Immature natural killer cell (primary cell): ENCODE measurements at places on chromosomes 3 and 15. TPM values are rescaled to one million over a fixed set of nuclear protein-coding genes. Genes with fewer than 3 reads are reported as not detected.

GRCh38 chr3:12522721-12523120 is 22.6 kb downstream of the MKRN2OS start:
- no peak for DNase-seq

HGD gene
- polyA plus RNA-seq = 1.2 TPM

P2RY12 gene
- polyA plus RNA-seq = not detected

GRCh38 chr3:160159341-160159740 is 65.9 kb upstream of the C3orf80 start:
- no peak for DNase-seq

- DNase-seq = no peak
Measured at GRCh38 chr15:69868756-69869155, 229.0 kb downstream of the TLE3 start.

FBXO40 gene
- not detected for polyA plus RNA-seq

- DNase-seq = peak; percentile 6
Measured at GRCh38 chr3:181711325-181712135, at the start of gene SOX2. SOX2 (plus strand) TSS chr3:181711925; CDS start chr3:181712361, 436 bp downstream.

DNA sequence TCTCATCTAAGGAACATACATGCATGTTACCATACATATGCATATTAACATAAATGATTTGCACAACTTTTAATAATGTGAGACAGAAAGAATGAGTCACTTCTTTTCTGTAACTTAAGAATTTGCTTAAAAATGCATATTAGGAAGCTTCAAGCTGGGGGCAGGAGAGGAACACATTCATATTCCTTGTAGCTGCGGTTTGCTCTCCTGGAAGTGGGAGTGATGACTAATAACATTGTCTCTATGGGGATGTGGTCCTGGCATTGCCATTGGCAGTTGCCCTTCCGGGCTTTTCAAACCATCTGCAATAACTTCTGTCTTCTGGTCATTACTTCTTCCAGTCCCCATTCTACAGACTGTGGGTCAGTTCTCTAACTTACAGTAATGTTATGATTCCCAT is 15.6 kb downstream of the CHST2 start:
- no peak for DNase-seq

DNA sequence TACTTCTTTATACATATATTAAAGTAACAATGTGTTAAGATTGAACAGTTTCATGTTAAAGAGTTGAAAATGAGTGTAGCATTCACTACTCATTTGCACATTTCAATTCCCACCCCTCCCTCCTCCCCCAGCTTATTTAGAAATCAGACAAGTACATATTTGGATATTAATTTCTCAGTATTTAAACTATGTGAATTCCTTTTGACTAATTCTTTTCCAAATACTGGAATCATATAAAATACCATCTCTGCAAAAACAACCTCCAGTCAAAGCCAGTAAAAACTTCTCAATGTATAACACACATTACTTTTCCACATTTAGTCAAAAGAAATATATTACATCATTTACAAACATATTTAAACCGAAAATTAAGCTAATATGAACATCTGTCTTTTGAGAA is 25.5 kb upstream of the SHC4 start:
- DNase-seq = no peak

DNA sequence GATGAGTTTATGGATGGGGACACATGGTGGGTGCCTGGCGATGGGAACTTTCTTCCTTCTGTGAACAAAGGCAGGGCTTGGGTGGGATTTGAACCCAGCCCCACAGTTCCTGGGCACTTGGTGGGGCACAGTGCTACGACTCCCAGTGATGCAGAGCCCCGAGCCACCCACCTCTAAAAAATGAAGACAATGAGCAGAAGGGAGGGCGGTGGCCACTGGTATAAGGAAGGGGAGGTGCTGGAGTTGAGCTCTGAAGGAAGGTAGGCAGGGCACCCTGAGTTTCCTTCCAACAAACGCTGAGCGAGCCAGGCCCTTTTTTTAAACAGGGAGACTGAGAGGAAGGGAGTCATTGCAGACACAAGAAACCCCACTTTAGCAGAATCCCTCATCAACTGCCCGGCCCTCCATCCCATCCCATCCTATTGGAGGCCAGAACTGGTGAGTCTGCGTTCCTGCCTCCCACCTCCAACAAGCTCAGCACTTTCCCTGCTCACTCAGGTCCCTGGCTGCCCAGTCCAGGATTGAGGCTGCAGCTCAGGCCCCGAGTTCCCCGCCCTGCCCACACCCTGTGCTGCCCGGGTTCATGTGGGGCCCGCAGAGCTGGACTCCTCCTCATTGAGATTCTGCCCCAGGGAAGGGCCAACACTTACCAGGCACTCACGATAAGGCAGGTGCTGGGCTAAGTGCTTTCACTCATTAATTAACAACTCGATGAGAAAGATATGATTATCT is 57.3 kb downstream of the LINGO1 start:
- DNase-seq = no peak

CADM2 gene
- not detected for polyA plus RNA-seq

DNA sequence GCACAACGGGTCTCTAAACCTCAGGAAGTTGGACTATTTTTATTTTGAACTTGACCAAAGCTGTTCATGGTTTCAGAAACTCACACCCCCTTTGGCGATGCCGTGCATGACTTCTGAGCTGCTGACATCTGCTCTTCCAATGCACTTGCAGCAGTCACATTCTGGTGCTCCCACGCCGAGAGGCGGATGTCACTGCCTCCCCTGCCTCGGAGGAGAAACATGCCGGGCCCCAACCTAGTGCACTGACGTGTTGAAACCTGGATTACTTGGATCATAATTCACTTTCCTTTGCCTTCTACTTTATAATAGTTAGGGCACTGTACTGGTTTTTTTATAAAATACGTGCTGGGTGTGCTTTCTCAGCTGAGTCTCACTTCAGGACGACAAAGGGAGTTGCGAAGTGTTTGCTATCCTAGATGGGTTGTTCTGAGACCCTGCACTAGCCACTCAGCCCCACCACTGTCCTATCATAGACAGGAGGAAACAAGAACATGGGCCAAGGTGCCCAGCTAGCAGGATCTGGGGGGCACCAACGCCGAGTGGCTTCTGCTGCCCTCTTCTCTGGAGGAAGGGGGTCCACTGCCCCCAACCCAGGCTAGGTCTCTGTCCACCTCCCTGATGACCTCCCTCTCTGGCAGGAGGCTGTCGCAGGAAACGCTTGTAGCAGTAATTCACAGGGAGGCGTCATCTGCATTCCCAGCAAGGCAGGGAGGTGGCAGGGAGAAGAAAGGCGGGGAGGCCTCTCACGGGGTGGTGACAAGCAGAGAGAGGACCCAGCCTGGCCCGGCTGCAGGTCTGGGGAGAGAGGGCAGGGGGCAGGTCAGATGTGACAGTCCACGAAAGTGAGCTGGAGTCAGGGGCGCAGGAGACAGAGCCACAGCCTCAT is 158.8 kb upstream of the IQSEC1 start:
- DNase-seq = no peak

- no peak for DNase-seq
Measured at GRCh38 chr3:177550667-177551066, 353.4 kb upstream of the TBL1XR1 start.

GRCh38 chr3:122105626-122106025 is 50.5 kb downstream of the CD86 start:
- no peak for DNase-seq

OR5K2 gene
- not detected for polyA plus RNA-seq

DNA sequence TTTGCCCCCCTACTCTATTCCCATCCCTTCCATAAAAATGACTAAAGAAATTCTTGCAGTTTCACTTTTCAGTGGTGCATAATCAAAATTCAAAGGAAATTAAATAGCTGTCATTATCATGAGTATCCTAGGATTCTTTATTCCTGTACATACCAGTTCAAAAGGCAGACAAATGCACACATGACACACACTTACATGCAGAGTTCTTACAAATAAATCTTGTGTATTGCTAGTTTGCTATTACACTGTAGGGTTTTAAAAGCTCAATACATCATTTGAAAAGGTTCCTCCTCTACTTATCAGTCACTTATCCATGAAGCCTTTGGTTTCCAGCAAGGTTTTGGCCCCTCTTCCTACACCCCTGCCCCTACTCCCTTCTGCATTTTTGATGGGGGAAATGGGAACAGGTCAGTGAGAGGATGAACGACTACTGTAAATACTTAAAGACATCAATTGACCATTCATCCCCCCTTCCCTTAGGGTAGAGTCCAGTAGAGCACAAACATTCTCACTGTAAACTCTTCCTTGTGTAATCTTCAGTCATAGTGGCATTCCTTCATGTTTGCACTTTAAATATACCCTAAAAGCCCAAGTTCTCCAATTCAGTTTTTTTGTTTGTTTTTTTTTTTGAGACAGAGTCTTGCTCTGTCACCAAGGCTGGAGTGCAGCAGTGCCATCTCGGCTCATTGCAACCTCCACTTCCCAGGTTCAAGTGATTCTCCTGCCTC is 92.6 kb downstream of the SUCLG2 start:
- no peak for DNase-seq

GRCh38 chr3:158974904-158975303 is 173.1 kb downstream of the MFSD1 start:
- no peak for DNase-seq

DNA sequence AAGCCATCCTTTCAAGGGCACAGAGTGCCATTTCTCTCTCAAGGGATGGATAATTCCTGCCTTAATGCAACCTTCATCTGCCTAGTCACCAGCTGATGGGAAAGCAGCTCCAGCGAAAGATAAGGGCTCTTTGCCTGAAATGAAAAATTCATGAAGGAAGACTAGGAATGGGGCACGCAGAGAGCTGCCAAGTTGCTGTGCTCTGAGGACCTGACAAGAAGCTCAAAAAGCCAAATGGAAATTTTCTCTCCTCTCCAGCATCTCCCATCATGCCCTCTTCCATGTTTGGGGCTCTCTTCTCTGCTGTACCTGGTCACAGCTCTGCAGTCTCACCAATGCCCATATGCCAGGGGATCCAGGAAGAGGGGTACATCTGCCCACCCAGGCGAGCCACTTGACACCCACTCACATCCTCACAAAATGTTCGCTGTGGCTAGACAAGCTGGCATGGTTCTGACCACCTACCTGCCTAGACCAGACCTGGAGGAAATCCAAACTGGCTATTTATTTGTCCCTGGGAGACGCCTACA is 29.3 kb upstream of the ABHD2 start:
- no peak for DNase-seq

DNA sequence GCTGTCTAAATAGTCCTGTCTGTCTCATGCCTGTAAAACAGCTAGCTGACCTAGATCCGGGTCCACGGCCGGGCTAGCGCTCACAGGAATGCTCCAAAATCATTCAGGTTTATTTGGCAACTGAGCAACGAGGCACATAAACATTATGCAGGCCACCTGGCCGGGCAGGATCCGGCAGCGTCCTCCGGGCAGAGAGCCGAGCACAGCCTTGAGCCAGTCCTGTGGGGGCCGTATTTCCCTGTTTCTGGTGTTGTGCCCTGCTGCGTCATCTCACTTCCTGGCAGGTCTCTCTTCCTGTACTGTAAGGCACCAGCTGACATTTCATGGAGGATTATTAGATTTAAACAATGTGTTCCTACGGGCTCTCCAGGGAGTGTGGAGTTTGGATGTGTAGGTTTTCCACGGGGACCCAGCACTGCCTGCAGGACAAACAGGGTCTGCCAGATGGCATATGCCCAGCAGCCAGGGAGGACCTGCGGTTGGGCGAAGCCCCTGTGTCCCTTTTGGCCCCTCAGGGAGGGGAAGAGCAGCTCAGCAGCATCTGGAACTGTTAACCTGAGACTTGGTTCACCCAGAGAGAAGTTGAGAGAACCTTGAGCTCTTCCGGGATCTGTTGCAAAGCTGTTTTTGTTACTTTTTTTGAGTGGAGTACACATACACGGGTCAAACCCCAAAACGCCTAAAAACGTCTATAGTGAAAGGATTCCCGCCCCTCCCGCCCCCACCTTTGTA is 16.6 kb upstream of the LRRK1 start:
- DNase-seq = no peak

DNA sequence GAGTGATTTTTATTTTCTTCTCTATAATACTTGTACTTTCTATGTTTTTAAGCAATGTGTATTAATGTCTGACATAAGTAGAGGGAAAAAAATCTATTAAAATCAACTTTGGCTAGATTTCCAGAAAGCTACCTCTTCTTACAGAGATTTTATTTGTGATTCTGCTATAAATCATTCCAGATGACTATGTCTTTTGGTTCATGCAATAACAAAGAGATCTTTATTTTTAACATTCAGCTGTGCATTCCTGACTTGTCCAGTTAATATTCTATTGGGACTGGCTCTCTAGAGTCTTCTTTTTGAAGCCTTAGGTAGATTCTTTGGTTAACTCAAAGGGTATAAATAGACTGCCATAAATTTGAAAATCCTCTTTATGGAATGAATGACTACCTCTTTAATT is 74.3 kb upstream of the ARPP21 start:
- DNase-seq = no peak

GRCh38 chr3:88221726-88222125 is 72.0 kb downstream of the C3orf38 start:
- no peak for DNase-seq

CCDC33 gene
- polyA plus RNA-seq = not detected

DNA sequence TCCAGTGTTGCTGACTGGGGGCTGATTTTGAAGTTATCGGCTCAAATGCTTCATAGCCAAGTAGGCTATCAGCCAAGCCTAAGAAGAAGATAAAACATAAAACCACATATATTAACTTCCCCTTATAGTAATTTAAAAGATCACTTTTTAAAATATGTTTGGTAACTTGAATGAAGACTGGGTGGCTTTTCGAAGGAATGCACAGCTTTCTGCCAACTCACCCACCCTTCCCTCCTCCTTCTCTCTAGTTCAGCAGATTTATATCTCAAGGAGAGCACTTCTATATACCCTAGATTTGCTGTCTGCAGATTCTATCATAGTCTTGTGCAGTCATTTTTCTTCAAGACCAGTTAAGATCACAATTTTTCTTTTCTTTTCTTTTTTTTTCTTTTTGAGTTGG is 189.4 kb upstream of the CHRM5 start:
- no peak for DNase-seq
